ENCODE measurements at places on chromosomes 5 and 9. TPM values are rescaled to one million over a fixed set of nuclear protein-coding genes. Genes with fewer than 3 reads are reported as not detected.
A peak's percentile ranks its signal among the peaks of the same experiment; 100 is the strongest.

The CXCL14 gene
- 0.53 TPM for total RNA-seq

The ECM2 gene
- total RNA-seq: 0.18 TPM

The GRIA1 gene
- total RNA-seq: 4.2 TPM

GRCh38 chr9:13278023-13278367, 1.5 kb downstream of the MPDZ start:
- H3K4me1 ChIP-seq: peaks cover 14% of the 10 kb centered on the region
- H3K27ac ChIP-seq: peak overlapping the region; percentile 96
- DNase-seq: peak; percentile 83
- no peaks in the 10 kb centered on the region for H3K36me3 ChIP-seq
- H3K4me3 ChIP-seq: peak overlapping the region; percentile 75

GRCh38 chr5:133015466-133015865, 10.9 kb downstream of the ZCCHC10 start:
- H3K4me1 ChIP-seq: no peaks in the 10 kb centered on the region
- peaks cover 17% of the 10 kb centered on the region for H3K36me3 ChIP-seq
- H3K4me3 ChIP-seq: no peak overlapping the region
- no peak overlapping the region for H3K27ac ChIP-seq

DNA sequence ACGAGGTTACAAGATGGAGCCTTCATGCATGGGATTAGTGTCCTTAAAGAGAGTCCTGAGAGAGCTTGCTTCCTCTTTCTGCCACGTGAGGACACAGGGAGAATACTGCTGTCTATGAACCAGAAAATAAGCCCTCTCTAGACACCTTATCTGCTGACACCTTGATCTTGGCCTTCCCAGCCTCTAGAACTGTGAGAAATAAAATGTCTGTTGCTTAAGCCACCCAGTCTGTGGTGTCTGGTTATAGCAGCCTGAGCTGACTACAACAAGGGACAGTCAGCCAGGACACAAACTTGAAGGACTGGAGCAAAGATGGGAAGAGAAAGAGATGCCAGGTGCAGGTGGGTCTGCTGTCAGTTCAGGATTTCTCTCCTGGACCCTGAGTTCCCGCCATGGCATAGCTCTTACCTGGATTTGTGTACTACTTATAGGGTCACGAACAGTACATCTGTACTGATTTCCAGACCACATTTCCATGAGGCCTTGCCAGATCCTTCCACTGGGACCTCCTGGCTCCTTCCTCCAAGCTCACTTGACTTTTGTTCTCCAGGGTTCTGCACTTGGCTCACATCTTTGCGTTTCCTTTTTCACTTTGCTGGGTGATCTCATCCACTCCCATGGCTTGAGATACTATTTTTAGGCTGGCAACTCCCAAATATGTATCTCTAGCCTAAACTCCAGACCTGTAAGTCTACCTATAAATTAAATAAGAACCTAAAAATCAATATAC, 44.9 kb upstream of the LIFR start:
- no peaks in the 10 kb centered on the region for H3K36me3 ChIP-seq
- H3K27me3 ChIP-seq: no peaks in the 10 kb centered on the region
- DNase-seq: no peak
- H3K4me1 ChIP-seq: peaks cover 47% of the 10 kb centered on the region
- no peak overlapping the region for H3K27ac ChIP-seq
- no peak overlapping the region for H3K4me3 ChIP-seq

DNA sequence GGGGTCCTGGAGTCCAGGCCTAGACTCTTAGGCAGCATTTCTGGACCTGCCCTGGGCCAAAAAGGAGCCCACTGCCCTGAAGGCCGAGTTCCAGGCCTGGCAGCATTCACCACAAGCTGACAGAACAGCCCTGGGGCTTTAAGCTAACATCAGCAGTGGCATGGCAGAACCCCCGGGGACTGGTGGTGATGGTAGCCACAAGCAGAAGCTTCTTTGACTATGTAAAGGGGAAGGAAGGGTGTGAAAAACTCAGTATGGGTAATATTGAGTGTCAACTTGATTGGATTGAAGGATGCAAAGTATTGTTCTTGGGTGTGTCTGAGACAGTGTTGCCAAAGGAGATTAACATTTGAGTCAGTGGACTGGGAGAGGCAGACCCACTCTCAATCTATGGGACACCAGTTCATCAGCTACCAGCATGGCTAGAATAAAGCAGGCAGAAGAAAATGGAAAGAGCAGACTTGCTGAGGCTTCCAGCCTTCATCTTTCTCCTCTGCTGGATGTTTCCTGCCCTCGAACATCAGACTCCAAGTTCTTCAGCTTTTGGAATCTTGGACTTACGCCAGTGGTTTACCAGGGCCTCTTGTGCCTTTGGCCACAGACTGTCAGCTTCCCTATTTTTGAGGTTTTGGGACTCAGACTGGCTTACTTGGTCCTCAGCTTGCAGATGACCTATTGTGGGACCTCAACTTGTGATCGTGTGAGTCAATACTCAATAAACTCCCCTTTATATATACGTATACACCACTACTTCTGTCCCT, 661.0 kb upstream of the C9orf72 start:
- DNase-seq: no peak
- H3K36me3 ChIP-seq: no peaks in the 10 kb centered on the region
- no peak overlapping the region for H3K4me3 ChIP-seq
- H3K27me3 ChIP-seq: no peaks in the 10 kb centered on the region
- H3K4me1 ChIP-seq: peaks cover 15% of the 10 kb centered on the region

- no peak overlapping the region for H3K4me3 ChIP-seq
- H3K4me1 ChIP-seq: peaks cover 27% of the 10 kb centered on the region
- no peak overlapping the region for H3K27ac ChIP-seq
- no peak for DNase-seq
- no peaks in the 10 kb centered on the region for H3K36me3 ChIP-seq
- no peaks in the 10 kb centered on the region for H3K27me3 ChIP-seq
These were observed 2.2 kb upstream of the NSMF start for GRCh38 chr9:137461316-137461662.

- H3K36me3 ChIP-seq: peaks cover 57% of the 10 kb centered on the region
- no peak for DNase-seq
- H3K4me3 ChIP-seq: no peak overlapping the region
- H3K4me1 ChIP-seq: peaks cover 14% of the 10 kb centered on the region
- no peaks in the 10 kb centered on the region for H3K27me3 ChIP-seq
These were observed 18.7 kb upstream of the ROPN1L start for GRCh38 chr5:10423022-10423421.

DNA sequence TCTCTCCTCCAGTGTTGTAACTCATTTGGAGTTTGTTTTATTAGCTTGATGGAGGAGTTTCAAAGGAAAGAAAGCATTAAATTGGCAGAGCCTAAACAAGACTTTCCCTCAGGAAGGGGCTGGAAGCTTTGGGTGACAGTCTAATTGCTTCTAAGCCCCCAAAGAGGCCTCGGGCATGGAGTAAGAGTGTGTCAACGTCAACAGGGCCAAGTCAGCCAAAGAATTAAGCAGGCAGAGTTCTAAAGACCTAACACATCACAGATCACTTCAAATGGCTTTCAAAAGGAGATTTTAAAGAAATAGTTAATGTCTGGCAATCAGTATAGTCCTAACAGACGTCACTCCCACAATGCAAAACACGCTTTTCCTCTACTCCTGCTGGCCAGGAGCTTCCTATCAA, 234.5 kb downstream of the EFNA5 start:
- no peak for DNase-seq
- H3K27me3 ChIP-seq: no peaks in the 10 kb centered on the region
- H3K4me1 ChIP-seq: peaks cover 5% of the 10 kb centered on the region
- no peaks in the 10 kb centered on the region for H3K36me3 ChIP-seq
- H3K4me3 ChIP-seq: no peak overlapping the region

All from astrocyte (in vitro differentiated cells and primary cell).